Ureter (tissue), 1 donor: ENCODE measurements at places on chromosomes 11 and 22. TPM values are rescaled to one million over a fixed set of nuclear protein-coding genes. Genes with fewer than 3 reads are reported as not detected.

- DNase-seq, result no peak
These were observed 79.4 kb downstream of the RBMXL2 start for GRCh38 chr11:7167976-7168740.

DNA sequence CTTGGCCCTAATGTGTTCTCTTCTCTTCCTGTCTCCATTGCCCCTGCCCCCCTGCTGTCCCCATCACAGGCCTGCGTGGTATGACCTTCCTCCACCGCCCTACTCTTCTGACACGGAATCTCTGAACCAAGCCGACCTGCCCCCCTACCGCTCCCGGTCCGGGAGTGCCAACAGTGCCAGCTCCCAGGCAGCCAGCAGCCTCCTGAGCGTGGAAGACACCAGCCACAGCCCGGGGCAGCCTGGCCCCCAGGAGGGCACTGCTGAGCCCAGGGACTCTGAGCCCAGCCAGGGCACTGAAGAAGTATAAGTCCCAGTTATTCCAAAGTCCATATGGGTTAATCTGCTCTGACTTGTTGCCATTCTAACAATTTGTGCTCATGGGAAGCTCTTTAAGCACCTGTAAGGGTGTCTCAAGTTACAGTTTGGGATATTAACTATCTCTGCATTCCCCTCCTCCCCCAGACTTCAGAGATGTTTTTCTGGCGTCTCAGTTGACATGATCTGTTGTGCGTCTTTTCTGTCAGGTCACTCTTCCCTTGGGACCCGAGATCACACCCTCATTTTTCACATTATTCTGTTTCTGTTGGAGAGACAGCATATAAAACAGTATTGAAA lies 60.0 kb downstream of the COMMD9 start:
- DNase-seq, result no peak

- DNase-seq, result no peak
These were observed 46.5 kb downstream of the PDE2A start for GRCh38 chr11:72627594-72628281.

- DNase-seq, result no peak
These were observed 112.5 kb upstream of the CD82 start for GRCh38 chr11:44452827-44453572.

- no peak for DNase-seq
These were observed 109.7 kb upstream of the OR9Q1 start for GRCh38 chr11:57913715-57914704.

Gene IRAG1
- total RNA-seq, result 75.5 TPM

GRCh38 chr22:47419239-47419638 lies 656.8 kb downstream of the TBC1D22A start:
- DNase-seq, result no peak

Gene CERK
- total RNA-seq, result 13.0 TPM
